Brain pericyte (primary cell): ENCODE measurements at places on chromosomes 4 and X.

DNA sequence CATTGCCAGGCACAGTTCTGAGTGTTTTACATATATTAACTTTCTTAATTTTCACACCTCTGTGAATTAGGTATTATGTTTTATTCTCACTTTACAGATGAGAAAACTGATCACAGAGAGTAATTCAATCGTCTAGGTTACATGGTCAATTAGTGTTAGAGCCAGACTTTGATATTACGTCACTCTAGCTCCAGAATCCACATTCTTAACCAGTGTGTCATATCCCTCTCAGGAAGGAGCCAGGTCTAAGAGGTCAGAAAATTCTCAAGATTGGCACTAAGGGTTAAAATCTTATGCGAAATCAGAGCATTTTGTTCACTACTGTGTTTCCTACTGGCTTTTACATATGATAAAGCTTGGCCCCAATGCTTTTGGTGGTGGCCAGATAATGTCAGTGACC is 7.4 kb downstream of the DMP1 start:
- DNase-seq = no peak

DNA sequence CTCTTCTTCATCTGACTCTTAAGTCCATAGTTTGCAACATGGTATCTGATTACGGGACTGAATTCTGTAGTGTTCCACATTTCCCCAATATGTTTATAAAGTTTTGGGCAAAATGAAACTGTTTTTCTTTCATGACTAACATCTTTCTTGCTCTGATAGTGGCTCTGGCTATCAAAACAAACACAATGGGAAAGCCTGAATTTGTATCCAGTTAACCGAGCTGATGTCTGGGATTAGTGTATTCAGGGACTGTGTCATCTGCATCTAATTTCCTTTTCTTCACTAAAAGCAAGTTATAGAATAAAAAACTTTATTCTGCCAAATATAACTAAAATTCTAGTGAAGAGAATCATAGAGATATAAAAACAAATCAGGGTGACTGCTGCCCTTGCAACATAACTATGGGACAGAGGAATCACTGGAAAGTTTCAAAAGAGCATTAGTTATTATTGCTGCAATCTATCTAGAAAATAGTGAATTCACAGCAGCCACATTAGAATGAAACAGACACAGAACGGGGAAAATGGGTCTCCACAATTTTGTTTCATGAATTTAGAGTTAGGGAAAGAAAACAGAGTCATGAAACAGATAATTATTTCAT is 61.3 kb downstream of the ANTXR2 start:
- peak; percentile 74 for DNase-seq

DNA sequence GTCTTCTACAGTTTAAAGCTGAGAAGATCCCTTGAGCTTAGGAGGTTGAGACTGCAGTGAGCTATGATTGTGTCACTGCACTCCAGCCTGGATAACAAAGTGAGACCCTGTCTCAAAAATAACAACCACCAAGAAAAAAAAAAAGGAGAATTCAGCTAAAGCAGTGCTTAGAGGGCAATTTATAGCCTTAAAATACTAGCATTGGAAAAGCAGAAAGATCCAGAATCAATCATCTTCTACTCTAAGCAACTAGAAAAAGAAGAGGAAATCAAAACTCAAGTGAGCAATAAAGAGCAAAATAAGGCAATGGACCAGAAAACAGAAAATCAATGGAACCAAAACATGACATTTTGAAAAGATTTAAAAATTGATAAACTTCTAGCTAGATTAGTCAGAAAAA is 639 bp upstream of the PI4K2B start:
- no peak for DNase-seq

- DNase-seq = no peak
These were observed 31.5 kb upstream of the ELF2 start for GRCh38 chr4:139208404-139208945.

DNA sequence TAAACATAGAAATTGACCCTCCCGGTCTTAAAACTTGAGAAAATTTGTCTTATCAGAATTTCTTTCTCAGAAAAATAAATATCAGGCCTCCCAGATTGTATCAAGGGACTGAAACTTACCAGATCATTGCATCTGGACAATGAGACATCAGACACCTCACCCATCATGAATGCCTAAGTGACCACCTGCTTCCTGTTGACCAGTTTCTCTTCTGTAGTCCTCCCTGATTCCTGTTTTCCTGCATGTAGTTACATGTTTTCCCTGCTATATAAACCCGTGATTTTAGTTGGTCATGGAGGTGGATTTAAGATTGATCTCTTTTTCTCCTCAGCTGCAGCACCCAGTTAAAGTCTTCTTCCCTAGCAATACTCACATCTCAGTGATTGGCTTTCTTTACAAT is 548.1 kb downstream of the PPP4R3C start:
- no peak for DNase-seq

DNA sequence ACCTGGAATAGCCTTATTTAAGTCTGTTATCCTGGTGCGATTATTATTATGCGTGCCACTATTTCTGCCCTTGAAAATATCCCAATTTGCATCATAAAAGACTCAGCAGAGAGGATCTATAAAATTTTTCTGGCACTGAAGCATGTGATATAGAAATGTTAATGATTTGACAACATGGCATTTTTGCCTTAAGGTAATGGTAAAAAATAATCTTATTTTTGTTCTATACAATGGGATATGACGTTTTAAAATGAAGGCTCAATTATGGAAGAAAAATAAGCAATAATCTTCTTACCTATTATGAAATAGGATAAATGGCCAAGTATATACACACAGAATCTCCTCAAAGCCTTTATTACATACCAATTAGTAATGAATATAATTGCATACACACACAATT is 113.5 kb downstream of the PDGFC start:
- DNase-seq = no peak

DNA sequence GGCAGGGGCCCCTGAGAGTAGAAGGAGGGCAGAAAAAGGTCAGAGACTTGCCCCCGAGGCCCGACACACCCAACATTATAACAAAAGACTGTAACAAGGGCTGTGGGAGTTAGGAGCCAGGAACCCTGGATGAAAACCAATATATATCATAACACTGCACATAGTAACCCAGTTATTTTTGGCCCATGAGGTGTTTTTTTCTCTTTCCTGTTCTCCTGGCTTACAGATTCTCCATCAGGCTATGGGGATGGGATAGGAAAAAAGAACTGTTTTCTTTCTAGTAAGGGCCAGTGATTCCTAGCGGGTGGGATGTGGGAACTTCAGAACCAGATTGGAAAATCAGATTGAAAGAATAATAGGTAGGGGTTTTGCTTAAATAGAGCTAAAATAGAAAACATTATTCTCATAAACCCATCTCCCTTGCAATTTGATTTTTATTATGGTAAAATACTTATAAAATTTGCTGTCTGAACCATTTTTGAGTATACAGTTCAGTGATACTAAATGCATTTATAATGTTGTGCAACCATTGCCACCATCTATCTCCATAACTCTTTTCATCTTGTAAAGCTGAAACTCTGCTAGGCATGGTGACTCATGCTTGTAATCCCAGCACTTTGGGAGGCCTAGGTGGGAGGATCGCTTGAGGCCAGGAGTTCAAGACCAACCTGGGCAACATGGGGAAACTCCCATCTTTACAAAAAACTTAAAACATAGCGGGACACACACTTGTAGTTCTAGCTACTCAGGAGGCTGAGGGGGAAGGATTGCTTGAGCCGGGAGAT is 33.5 kb downstream of the SNX25 start:
- DNase-seq = no peak

GRCh38 chr4:17701138-17701839 is 80.1 kb downstream of the FAM184B start:
- no peak for DNase-seq

DNA sequence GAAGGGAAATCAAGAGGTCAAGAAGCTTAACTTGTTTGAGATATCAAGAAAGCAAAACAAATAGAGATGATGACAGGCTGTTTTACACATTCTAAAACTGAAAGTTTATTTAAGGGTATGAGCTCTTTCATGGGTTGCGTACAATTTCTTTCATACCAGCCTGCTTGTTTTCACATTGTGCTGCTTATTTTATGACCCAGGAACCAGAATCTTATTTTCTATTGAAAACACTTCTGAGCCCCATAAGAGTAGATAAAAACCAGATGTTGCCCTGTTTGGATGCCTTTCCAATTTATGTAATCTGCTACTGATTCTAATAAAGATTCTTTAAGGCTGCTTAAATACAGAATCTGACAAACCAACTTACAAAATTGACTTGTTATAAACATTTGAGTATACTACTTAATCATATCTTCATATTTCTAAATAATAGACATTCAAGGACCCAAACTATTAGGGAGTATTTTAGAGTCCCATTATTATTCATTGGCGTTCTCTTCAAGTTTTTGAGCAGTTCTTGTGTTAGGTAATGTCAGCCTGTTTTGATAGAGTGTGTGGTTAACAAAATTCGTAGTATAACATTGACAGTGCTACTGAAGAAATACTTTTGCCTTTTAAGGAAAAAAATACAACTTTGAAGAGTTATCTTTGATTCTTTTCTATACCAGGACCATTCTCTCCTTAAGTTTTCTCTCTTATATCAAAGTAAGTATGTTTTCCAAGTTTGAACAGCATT is 74.4 kb downstream of the PDLIM5 start:
- no peak for DNase-seq

- DNase-seq = no peak
These were observed 73.9 kb downstream of the INTS12 start for GRCh38 chr4:105634402-105635080.

GRCh38 chrX:23660766-23661132 is 6.5 kb upstream of the PRDX4 start:
- DNase-seq = no peak

GRCh38 chr4:2281575-2282343 is 19.9 kb upstream of the MXD4 start:
- DNase-seq = no peak

GRCh38 chr4:2831611-2832308 is 11.9 kb upstream of the ADD1 start:
- DNase-seq = no peak

DNA sequence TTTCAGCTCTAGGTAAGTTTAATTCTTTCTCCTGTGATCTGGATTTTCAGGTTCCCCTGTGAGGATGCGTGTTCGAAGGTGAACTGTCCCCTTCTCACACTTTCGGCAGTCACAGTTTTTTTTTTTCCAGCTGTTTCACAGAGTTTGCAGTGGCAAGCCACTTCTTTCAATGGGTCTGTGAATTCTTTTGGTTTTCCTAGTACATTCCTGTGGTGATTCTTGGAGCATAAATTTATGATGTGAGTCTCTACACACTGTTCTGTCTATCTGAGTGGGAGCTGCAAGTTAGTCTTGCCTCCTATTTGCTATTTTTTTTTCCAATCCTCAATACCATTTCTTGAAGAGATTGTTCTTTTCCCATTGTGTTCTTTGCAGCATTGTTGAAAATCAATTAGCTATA is 595.5 kb downstream of the RAPGEF2 start:
- no peak for DNase-seq

DNA sequence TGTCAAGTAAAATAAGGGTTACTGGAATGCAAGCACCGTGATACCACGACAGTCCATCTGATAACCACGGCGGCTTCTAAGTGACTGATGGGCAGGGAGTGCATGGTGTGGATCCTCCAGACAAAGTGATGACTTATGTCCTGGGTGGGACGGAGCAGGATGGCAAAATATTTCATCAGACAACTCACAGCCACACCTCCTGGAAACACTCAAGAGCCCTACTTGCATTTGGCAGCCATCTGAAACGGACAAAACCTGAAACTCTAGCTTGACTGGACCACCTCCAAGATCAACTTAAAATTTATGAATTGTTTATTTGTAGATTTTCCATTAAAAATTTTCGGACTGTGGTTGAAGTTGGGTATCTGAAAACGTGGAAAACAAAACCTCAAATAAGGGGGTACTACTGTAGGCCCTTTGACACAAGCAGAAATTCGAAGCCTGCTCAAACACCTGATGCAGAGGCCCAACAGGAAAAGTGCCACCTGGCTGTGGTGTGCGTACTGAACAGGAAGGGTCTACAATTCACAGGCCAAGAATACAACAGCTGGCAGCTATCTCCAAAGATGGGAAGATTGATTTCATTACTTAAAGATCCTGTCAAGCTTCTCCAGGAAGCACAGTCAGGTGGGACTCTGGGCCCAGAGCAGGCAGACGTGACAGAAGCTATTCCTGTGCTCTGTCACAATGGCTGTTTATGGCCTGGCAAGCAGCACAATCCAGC is 26.0 kb downstream of the LRIT3 start:
- no peak for DNase-seq

GRCh38 chrX:113974881-113975280 is 609.0 kb upstream of the HTR2C start:
- DNase-seq = no peak

DNA sequence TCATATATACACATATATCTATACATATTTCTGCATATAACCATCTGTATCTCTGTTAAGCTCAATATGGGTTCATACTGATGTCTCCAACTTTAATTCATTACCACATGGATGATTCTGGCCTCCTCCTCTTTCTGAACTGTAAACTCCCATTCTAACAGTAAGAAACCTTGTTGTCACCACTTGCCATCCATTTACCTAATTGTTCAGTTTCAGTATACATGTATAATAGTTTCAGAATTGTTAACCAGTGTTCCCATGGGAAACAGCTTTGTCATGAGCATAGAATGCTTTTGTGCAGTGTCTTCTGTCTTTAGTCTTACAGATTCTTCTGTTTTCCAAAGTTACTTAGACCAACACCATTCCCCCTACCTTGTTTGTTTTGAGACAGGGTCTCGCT is 35.9 kb downstream of the SLC9A6 start:
- DNase-seq = no peak

DNA sequence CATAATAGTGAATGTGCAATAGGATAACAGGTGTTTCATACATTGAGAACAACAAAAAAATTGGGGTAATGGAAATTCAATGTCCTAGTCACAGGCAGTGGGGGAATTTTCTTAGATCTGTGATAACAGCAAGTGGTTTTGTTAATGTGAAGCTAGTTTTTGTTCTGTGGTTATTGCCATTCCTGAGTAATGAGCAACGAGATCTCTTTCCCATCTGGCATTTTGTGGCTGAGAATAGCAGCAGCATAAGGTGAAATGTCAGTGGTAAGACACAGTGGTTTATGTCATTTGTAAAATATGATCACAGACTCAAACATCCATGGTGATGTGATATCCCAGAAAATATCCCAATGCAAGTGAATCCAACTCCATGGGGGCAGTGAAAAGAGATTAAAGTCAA is 497.5 kb downstream of the KCNIP4 start:
- no peak for DNase-seq

DNA sequence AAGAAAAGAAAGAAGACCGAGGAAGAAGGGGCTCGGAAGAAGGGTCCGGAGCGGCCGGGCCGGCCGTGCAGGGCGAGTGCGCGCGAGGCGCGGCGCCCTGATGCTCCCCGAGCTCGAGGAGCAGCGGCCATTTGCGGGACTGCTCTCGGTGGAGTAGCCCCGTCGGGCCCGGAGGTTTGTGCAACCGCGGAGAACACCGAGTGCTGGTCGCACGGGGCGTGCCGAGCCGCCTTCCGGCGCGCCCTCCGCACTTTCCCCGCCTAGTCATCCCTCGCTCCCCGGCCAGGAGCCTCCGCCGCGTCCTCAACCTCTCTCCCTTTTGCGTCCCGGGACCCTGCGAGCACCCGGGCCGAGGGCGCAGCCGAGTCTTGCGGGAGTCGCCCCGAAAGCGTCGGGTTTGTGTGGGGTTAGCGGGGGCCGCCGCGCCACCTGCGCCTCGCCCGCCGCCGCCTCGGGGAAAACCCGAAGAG is 127.4 kb downstream of the LAS1L start:
- DNase-seq = no peak

- no peak for DNase-seq
These were observed 97.5 kb upstream of the CBR4 start for GRCh38 chr4:169107528-169107927.

- DNase-seq = no peak
These were observed 108.4 kb downstream of the GUCY2F start for GRCh38 chrX:109373468-109373867.

GRCh38 chrX:49767236-49767635 is 61.9 kb upstream of the PAGE4 start:
- no peak for DNase-seq
